ENCODE measurements at places on chromosomes 13 and 19.

- DNase-seq = peak; percentile 54
Measured at GRCh38 chr19:35545855-35546381, 492 bp downstream of the TMEM147 start.

- DNase-seq = no peak
Measured at GRCh38 chr19:32269831-32270230, 75.6 kb upstream of the ZNF507 start.

GRCh38 chr13:66914155-66914554 is 316.0 kb downstream of the PCDH9 start:
- no peak for DNase-seq

GRCh38 chr13:30552567-30552966 is 65.2 kb upstream of the USPL1 start:
- DNase-seq = no peak

- DNase-seq = no peak
Measured at GRCh38 chr13:104759069-104759468, 1692.9 kb upstream of the SLC10A2 start.

DNA sequence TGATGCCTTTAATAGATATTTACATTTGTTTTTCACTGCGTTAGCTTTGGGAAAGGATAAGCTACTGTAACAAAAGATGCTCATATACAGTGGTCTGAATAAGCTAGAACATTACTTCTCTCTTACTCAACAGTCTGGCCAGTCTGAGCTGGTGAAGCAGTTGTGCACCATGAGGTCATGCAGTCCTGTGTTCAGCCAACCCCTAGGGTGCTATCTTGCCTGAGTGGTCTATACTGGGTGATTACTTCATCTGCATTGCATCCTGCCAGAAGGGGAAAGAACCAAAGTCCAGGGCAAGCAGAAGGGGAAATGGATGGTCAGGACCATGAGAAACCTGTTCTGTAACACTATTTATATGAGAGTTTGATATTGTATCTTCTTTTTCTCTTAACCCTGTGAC is 31.5 kb downstream of the ERCC5 start:
- no peak for DNase-seq

DNA sequence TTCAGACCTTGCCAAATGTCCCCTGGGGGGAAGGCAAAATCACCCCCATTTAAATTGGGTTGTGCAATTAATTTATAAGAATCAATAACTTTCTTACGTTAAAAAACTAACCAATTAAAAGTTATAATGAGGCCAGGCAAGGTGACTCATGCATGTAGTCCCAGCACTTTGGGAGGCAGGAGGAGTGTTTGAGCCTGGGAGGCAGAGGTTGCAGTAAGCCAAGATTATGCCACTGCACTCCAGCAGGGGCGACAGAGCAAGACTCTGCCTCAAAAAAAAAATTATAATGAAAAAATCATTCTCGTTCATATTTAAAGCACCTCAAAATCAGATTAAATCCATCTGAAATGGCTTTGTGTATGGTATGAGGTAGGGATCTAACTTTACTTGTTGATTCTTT is 18.4 kb upstream of the SIGLEC14 start:
- DNase-seq = no peak

DNA sequence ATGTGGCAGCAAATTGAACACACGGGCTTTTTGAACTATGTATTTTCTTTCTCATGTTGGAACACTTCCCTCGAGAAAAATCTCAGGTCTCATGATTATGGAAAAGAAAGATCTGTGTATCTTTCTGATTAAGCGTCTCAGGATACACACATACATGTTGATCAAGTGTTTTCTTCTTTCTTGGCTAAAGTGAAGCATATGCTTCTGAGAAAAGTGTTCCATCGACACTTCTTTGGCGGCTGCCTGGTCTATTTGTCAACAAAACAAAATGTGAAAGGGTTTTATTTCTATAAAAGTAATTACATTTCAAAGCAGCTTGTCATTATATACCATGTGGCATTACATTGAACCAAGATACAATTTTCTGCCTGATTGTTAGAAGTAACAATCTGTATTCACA is 157.5 kb downstream of the DLEU7 start:
- DNase-seq = no peak

GRCh38 chr13:39855236-39855635 is 199.8 kb downstream of the COG6 start:
- no peak for DNase-seq
